ENCODE measurements at places on chromosomes 12 and 14.

- no peak for DNase-seq
Measured at GRCh38 chr14:83120187-83120586, 1586.5 kb upstream of the SEL1L start.

GRCh38 chr12:2052826-2053678 is at the start of gene CACNA1C:
Gene CACNA1C (plus strand): TSS chr12:2052987. CDS start chr12:2053563, 576 bp downstream.
- peak; percentile 15 for DNase-seq

DNA sequence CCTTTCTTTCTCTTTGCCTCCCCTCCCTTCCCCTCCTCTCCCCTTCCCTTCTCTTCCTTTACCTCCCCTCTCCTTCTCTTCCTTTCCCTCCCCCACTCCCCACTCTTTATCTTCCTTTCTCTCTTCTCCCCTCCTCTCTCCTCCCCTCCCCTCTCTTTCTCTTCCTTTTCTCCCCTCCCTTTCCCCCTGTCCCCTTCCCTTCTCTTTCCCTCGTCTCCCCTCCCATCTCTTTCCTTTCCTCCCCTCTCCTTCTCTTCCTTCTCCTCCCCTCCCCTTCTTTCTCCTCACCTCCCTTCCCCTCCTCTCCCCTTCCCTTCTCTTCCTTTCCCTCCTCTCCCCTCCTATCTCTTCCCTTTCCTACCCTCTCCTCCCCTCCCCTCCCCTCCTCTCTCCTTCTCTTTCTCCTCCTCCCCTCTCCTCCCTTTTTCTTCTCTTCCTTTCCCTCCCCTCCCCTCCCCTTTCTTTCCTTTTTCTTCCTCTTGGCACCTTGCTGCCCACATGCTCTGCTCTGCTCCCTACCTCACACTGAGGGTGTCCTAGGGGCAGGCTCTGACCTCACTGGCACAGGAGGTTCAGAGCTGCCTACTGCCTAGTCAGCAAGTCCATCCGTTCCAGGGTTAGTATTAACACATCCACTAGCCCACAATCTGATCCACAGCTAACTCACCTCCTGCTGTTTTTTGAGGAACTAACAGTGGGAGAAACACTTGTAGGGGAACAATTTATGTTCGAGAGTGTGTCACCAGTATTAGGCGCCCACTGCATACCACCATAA is 101.0 kb downstream of the NUAK1 start:
- no peak for DNase-seq

DNA sequence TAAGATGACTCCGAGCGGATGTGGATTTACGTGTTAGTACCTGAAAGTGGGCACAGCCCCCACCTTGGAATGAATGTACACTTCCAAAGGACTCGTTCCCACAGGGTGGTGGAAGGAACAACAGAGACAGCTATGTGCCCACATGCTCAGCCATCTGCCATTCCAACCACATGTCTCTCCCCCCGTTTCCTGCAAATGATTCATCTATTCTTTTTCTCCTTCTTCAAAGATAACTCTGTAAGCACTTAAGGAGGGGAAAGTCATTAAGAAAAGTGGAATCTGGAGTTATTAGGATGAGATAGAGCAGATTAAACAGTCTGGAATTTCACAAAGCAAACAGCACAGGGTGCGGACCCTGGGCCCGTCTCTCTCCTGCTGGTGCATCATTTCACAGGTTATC is 18.5 kb upstream of the DUSP6 start:
- no peak for DNase-seq

DNA sequence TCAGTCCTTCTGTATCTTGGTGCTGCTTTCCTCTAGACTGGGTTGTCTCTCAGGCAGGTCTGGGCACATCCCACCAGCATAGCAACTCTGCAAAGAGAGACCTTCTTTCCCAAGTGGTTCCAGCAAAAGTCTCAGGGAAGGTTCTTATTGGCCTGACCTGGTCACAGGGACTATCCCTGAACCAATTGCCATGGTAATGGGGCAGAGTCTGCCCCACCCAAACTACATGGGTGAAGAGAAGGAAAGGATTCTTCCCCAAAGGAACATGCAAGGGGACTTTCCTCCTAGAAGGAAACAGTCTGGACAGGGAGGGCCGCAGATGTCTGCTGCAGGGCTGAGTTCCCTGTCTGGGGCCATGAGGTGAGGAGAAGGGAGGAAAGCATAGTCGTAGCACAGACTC is 122.2 kb upstream of the NCOR2 start:
- no peak for DNase-seq

GRCh38 chr12:27987331-27987730 is 14.8 kb upstream of the PTHLH start:
- no peak for DNase-seq

DNA sequence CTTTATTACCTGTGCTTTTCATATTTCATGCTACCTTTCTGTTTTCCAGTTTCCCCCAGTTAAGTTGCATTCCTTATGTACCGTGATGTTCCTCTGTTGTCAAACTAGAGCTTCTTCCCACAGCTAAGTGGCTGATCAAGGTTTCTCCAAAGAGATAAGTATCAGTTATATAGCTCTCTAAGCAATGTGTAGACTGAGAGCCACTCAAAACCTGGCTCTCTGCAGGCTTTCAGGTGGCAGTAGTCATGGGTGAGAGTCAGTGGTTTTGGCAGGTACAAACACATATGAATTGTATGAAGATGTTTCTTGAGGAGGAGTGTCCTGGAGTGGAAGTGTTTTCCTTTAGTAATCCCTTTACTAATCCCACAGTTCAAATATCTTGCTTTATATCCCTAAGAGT is 28.4 kb downstream of the TXNRD1 start:
- DNase-seq, result no peak

DNA sequence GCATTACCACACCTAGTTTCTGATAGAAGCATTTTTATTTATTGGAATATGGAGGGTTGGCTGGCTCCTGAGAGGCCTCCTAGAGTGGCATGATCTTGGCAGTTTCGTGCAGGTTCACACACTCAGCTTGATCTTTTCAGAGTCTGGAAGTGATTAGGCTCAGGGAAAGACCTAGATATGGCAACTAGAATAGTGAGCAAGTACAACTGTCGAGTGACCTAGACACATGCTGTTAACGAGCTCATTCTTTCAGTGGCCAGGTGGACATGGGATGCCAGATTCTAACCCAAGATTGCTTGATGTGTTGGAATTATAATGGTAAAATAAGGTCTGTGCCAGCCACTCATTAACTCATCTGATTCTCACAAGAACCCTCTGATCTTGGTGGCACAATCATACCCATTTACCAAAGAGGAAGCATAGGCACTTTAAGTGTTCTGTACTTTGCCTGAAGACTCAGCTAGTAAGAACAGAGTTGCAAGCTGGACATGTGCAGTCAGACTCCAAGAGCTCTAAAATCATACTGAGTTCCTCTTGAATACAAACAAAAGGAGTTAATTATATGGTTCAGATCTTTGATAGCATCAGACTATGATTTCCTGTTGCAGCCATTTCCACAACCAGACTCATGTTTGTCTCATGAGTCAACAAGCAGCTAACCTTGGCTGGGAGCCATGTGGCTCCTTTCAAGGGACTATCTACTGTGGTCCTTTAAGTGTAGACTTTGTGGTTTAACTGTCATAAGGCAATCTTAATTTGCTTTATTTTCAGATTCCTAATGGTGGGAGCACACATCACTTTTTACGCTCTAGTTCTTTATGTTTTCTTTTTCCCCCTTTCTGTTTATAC is 144.2 kb downstream of the PLEKHA5 start:
- no peak for DNase-seq

DNA sequence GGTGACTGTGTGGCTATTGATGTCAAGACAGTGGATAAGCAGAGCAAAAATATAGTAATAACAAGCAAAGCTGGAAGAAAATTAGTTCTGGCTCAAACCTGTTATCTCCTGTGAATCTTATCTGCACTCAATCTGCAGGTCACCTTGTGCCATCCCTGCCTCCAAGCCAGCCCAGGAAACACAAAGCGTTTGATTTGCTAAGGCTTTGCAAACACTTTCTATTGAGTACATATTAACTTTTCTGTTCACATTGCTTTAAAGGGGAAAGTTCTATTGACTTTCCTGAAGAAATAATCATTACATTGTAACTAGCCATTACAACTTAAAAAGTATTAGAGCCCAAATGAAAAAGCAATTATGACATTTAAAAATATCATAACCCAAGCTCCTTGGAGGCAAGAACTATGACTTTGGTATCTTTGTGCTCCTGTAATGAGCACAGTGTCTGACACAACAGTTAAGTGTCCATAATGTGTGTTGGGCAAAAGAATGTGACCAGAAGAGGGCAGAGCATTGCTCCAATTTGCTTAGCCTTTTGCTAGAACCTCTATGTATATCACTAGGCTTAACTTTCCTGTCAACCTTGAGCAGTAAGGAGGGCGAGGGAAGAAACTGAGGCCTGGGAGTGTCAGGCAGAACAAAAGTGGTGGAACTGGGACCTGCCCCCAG is 24.7 kb downstream of the SERPINA3 start:
- DNase-seq, result no peak

- no peak for DNase-seq
Measured at GRCh38 chr14:99224116-99224910, 47.7 kb downstream of the BCL11B start.

DNA sequence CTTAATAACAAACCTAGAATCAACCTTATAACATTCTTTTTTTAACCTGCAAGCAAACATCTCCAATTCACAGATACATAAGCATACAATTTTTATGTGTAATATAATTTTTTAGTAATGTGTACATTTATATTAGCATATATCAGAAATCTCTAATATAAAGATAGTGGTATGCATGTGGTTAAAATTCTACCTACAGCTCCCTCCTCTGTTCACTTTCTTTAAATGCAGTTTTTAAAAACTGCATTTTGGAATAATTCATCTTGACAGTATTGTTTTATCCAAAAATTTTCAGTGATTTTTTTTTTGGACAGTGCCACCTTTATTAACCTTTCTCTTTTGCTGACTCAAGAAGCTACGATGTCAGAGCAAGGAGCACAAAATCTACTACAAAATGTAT is 13.2 kb upstream of the RXYLT1 start:
- DNase-seq, result no peak

DNA sequence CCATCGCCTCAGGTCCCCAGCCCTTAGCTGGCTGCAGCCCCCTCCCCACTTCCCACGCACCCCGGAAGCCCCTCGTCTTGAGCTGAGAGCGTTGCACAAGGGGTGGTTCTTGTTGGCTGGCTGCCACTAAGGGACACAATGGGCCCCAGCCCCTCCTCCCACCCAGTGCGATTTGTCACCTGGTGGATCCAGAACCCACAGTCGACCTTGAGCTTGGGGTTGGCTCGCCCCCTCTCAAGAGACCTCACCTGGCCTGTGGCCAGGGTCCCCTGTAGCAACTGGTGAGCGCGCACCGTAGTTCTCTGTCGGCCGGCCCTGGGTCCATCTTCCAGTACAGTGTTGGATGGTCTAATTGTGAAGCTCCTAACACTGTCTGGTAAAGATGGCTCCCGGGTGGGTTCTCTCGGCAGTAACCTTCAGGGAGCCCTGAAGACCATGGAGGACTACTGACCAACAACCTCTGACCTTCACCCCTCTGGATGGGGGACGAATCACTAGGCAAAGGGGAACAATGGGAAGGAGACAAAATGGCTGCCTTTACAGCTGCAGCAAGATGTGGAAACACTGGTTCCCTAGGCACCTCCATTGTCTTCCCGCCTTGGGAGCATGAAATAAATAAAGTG is 6.6 kb downstream of the PHB2 start:
- DNase-seq, result no peak

DNA sequence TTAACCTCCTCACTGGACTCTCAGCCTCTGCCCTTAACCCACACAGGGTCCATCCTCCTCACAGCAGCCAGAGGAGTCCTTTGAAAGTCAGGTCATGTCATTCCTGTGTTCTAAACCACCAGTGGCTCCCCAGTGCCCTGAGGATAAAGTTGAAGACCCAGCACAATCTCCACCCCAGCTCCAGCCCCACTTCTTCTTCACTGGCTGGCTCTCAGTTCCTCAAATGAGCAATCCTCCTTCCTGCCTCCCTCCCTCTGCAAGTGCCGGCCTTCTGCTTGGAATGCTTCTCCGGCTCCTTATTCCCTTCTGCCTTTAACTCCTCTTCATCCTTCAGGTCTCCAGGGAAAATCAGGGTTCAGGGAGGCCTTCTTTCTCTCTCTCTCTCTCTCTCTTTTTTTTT is 32.0 kb upstream of the SPPL3 start:
- no peak for DNase-seq

- no peak for DNase-seq
Measured at GRCh38 chr12:16036073-16036472, 124.9 kb downstream of the DERA start.

DNA sequence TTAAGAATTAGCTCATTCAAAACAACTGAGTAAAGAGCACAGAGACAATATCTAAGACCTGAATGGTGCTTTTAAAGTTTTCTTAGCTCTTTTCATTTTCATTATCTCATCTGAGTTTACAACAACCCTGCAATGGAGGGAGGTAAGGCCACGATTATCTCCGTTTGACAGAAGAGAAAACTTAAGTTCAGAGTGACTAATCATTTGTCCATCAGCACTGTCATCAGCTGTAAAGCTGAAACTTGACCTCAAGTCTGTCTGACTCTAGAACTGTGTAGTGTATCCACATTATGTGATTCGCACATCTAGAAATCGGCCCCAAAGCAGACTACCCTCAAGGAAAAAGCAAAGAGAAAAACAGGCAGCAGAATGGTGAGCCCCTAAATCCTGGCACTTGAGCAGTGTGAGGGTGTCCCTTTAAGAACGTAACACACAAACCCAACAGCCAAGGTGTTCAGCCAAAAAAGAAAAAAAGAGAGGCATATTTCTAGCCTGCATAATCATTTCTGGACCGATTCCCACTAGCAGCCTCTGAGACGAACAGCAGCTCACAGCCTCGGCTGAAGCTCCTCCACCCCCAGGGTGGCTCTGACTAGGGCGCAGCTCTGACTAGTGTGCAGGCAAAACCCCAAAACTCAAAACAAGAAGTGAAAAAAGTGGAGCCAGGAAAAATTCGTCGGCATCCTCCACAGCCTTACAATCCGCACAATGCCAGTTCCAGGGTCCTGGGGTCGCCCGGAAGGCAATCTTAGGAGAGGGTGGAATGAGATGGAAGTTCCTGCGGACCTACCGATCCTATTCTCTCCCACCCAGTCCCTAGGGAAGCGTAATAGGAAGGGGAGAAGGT is 1.6 kb downstream of the STXBP6 start:
- peak; percentile 61 for DNase-seq

DNA sequence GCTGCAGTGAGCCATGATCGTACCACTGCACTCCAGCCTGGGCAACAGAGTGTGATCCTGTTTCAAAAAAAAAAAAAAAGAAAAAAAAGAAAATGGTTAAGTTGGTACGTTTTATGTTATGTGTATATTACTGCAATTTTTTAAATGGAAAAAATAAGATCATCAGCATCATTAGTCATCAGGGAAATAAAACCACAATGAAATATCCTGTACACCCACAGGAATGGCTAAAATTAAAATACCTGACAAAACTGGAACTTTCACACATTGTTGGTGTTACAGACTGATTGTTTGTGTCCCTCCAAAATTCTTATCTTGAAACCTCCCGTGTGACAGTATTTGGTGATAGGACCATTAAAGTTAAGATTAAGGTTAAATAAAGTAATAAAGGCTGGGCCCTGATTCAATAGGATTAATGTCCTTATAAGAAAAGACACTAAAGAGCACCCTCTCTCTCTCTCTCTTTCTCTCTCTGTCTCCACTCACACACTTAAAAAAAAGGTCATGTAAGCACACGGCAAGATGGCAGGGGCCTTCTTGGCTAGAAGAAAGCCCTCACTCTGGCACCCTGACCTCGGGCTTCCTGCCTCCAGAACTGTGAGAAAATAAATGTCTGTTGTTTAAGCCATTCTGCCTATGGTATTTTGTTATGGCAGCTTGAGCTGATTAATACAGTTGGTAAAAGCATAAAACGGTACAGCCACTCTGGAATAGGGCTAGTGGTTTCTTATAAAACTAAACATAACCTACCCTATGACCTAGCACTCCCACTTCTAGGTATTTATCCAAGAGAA is 48.3 kb upstream of the ZFP36L1 start:
- no peak for DNase-seq

Data from hippocampal formation (tissue), 2 donors.